Stimulated activated CD8-positive, alpha-beta memory T cell treated with anti-CD3 and anti-CD28 coated beads, Interleukin-4, amount 100 ng/mL, for 4 hours (primary cell): ENCODE measurements at places on chromosomes 5 and 9.

DNA sequence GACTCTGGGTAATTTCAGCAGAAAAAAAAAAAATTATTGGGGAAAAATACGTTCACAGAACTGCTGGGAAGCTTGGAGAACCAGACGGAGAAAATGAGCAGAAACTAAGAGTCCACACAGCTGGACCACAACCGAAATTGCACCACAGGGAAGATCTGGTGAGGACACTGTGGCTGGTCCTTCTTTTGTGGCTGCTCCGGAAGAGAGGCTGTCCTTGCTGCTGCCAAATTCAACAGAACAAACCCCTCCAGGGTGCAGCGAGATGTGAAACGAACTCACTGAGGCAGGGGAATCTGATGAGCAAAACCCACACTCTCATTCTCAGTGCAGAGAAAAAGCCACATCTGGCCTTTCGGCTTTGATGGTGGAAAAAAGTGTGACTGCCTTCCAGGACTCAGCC lies 200.0 kb downstream of the ACTL7B start:
- no peak for DNase-seq

DNA sequence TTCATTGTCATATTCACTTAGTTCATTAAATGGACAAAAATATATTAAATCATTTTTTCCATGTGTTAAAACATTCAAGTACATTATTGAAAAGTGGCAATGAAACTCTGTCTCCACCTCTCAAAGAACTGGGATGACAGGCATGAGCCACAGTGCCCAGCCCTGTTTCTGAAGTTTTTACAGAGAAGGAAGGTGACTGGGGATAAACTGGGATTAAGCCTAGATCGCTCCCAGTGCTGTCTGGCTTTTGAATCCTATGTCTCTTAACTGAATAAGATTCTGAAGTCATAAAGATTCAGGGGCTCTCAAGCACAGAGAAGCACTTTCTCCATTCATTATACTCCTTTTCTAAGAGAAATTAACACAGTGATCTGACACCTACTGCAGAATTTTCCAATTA lies 88.3 kb downstream of the SLC38A9 start:
- no peak for DNase-seq

DNA sequence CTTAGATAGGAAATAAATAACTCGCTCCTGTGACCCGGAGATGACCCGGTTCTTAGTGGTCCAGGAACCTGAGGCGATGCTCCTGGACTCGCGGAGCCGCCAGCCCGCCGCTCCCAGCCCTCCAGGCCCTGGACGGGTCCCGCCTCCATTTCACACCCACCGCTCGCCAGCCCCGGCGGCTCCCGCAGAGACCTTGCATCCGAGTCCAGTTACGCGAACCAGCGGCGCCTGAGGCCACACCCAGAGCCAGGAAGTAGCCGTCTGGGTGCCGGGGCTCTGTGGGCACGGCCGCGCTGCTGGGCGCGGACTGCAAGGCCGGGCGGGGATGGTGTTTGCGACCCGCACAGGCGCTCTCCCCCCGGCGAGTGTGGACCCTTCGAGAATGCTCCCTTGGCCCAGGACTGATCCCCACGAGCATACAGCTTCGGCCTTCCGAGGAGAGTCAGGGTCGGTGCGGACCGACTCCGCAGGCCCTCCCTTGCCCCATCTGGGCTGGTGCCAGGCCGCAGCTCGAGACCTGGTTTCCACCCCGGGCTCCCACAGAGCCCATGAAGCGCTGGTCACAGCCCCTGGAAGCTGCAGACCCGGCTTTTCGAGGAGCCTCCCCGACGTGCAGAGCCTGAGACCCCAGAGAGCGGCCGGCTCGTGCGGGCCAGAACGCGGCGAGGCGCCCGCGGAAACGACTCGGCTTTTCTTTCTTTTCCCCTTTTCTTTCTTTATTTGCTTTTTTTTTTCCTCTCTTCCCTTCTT lies 5.2 kb upstream of the BARX1 start:
- DNase-seq, result no peak

GRCh38 chr5:10759111-10759510 lies 1.9 kb downstream of the DAP start:
- DNase-seq, result no peak

- no peak for DNase-seq
These were observed 310.6 kb upstream of the EDIL3 start for GRCh38 chr5:84695330-84695729.

DNA sequence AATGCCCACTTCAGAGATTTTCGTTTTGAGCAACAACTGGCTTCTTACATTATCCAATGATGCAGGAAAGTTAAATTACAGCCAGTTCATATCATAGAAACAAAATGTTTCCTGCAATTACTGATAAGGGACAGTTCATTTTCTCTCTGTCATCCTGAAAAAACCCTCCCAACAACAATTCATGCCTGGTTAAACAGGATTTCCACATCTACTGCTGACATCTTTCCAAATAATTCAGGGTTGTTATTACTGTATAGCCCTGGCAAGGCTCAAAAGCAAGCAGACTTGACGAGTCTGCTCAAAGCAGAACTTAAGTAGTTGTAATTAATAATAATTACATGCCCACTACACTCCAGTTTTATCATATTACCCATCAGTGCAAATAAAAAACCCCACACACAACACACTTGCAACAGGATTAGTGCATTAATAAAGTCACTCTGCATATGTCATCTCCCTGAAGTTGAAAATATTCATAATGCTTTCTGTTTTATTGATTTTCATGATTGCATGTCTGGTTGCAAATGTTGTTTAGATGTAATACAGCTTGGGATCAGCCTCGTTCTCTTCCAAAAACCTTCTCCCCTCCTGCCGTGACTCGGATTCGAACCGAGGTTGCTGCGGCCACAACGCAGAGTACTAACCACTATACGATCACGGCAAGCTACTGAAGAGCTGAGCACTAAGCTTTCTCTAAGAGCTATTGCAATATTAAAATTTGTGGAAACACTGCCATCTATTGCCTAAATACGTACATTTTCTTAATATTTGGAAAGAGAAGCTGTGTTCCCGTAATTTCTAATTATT lies 119.6 kb upstream of the NFIB start:
- no peak for DNase-seq

DNA sequence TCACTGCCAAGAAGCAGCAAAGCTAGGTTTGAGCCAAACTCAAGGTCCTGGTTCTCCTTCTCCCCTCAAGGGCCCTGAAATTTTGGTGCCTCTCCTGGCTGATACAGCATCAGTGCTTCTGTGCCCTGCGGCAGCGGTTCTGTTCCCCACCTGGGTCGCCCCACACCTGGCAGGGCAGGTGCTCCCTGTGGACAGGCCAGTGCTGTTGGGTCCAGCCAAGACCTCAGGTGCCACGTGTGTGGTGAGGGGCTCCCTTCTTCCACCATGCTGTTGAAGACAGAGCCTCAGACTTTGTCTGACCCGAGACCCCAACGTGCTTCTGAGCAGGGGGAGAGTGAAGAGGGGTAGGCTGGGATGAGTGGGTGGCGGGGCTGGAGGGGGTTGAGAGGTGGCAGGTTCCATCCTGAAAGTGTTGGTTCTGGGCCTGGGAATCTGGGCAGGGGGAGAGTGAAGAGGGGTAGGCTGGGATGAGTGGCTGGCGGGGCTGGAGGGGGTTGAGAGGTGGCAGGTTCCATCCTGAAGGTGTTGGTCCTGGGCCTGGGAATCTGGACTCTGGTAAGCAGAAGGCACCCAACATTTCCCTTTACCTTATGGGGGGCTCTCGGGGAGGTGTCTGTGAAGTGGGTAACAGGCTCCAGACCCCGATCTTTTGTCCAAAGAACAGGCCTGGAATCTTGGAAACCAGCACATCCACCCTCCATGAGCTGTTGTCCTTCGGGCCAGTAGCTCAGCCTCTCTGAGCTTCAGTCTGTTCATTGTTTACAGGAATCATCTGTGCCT lies 2.3 kb downstream of the PLEKHG4B start:
- DNase-seq, result no peak

GRCh38 chr9:128424268-128424780 lies 3.7 kb downstream of the CERCAM start:
- DNase-seq, result no peak

DNA sequence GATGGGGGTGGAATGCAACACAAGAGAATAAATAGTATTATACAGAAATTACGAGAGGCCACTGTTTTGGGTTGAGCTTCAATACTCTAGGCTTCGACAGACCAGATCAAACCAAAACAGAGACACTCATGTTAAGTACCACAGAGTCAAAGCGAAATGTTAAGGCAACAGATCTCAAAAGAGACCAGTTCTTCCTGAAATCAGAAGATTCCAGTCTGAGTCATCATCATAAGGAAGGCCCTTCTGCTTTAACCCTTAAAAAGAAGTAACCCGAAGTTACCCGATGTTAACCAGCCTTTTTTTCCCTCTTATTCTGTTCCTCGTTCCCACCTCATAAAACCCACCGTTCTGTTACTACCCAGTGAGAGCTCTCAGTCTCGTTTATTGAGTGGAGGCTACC lies 75.9 kb downstream of the SFXN1 start:
- no peak for DNase-seq

- no peak for DNase-seq
These were observed 474.2 kb upstream of the RIOK2 start for GRCh38 chr5:97657239-97657638.

- no peak for DNase-seq
These were observed 4.5 kb downstream of the MAMDC4 start for GRCh38 chr9:136856541-136857141.

DNA sequence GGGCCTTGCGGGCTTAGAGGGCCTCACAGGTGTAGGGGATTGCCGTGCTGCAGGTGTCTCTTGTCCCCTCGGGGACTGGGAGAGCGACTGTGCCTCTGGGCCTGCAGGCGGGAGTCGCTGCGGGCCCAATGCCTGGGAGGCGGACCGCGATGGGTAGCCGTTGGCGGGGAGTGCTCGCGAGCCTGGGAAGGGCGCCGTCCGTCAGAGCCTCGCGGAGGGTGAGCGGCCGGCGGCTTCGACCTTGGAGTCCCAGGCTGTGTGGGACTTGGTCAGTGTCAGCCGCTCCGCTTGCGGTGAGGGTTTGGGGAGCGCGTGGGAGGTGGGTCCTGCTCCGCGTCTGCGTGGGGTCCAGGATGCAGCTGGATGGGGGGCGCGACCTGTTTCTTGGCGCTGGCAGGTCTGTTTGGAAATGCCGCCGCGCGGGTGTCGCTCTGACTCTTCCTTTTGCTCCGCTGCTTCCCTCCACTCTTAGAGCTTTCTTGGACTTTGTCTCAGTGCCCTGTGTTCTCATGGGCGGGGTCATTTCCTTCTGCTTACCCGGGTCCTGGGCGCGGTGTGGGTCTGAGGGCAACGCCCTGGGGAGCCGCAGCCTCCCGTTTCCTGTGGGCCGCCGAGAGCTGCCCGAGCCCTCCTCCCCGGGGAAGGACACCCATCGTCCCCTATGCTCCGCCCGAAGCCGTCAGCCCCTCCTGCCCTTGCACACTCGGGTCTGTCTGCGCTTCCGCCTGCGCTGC lies 88.9 kb upstream of the CACNA1B start:
- no peak for DNase-seq

- no peak for DNase-seq
These were observed 187.1 kb downstream of the EDIL3 start for GRCh38 chr5:84197538-84197937.

DNA sequence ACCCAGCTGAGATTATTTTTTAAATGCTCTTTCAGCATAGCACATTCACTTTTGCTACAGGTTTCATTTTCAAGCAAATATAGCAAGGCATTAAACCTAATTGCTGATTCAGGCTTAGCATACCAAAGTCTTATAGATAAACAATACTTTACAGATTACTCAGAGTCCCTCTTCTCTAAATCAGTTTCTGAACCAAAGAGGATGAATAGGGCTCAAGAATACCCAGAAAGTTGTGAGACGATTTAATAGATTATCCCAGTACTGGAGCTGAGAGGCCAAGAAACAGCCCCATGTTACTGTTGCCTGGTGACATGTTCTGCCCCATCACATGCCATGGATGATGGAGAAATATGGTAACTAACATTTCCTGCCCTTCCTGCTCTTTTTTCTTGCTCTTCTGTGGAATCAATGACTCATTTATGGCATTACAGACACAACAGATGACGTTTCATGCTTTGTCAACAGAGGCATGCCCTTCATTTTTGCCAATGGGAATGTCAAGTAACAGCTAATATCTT lies 18.1 kb upstream of the SSBP2 start:
- DNase-seq, result no peak

GRCh38 chr5:2017540-2018389 lies 135.0 kb upstream of the IRX4 start:
- DNase-seq, result no peak

DNA sequence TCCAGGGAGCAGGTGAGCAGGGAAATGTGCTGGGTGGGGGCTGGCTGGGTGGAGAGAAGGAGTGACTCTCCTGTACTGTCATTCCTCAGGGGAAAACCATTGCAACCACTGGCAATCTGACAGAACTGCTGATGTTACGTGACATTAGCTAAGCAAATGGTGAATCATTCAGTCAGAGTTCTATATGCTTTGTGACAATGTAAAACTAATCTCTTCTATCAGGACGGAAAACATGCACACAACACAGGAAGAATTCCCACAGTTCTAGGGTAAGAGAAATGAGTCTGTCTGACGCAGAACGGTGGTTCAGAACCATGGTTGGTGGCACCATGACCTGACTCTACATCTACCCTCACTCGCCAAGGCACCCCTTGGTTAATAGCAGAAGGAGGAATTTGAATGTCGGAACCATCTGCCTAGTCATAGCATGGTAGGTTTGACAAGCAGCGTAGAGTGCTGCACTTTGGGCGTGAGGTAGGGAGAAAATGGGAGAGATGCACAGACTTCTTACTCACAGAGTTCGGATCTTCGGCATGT lies 243.6 kb upstream of the PANK3 start:
- no peak for DNase-seq

DNA sequence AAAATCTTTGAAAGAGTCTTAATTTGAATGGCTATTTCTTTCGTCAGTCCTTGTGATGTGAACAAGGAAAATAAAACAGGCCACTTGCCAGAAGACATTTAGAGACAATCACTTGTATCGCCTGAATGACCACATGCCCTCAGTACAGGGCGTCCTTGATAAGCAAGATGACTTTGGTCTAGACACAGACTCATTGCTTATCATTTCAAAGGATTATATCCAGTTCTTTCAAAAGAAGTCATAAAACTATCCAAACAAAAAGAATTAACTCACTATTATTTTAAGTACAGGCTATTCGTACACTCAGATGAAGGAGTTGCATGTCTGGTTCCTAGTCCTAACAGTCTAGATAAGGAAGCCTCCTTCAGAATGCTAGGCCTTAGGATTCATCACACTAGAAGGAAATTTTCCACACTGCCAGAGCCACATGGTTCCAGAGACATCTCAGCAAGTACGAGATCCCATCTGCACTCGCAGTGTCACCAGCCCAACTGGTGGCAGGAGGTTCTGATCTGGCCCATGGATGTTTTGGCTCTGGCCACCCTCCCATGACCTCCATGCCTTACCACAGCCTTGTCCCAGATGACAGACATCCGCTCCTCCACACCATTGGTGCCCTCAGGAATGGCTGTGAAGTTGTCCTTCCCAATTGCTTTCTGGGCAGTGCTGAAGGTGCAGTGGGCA lies 109.6 kb downstream of the DPYSL3 start:
- DNase-seq, result no peak

- DNase-seq, result no peak
These were observed 28.4 kb downstream of the ERP44 start for GRCh38 chr9:100070104-100071041.

- DNase-seq, result no peak
These were observed 16.2 kb upstream of the ITGA1 start for GRCh38 chr5:52771343-52772039.

- DNase-seq, result no peak
These were observed 662.0 kb downstream of the PTPRD start for GRCh38 chr9:9950813-9951212.
